ENCODE measurements at places on chromosomes 5 and 9.

GRCh38 chr5:160959804-160960203, 107.8 kb upstream of the ATP10B start:
- DNase-seq, result no peak

GRCh38 chr5:52771343-52772039, 16.2 kb upstream of the ITGA1 start:
- no peak for DNase-seq

DNA sequence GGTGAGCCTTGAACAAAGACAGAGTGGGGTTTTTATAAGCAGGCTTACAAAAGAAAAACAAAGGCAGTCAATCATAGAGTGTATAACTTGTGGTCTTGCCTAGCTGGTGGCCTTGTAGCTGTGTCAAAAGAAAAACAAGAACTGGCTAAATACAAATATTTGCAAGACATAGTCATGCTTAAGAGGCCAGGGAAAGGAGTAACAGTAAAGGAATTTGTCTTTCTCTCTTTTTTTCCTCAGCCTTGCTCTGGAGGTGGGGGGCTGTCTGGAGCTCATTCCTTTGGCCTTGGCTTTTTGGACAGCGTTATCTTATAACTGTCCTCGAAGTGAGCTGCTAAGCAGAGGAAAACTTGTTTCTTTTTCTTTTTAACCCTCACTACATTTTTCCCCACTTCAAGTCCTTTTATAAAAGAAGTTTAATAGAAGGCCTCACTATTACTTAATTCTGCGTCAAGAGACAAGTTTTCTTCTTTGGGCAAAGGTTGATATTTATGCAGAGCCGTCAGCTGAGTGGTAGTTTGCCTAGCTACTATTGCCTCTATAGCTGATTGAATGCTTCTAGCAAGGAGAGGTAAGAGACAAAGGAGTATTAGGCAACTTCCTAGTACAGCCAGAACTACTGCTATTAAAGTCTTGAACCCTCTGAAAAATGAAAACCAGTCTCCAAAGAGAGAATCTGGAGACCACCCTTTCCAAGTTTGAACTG, 14.3 kb downstream of the CEL start:
- no peak for DNase-seq

DNA sequence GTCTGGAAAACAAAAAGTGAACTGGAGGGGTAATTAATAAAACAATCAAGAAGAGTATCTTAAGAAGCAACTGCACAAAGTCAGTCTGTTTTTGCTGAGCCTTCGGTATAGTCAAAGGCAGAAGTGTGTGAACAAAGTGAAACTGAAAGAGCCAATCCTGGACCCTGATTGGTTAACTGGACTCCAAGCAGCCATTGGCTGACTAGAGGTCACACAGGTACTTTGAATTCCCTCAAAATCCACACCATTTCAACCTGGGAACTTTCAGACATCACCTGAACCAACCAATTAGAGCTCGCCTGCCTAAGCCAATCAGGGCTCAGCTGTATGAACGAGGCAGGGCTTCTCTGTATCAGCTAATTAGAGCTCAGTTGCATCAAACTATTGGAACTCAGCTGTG, 286.7 kb downstream of the TLE4 start:
- no peak for DNase-seq

- DNase-seq, result no peak
These were observed 90.2 kb downstream of the NSUN2 start for GRCh38 chr5:6542421-6543345.

- no peak for DNase-seq
These were observed 308.1 kb downstream of the LRRC70 start for GRCh38 chr5:62886603-62887315.

- peak; percentile 54 for DNase-seq
These were observed 10.6 kb downstream of the PRR7 start for GRCh38 chr5:177456976-177457851.

DNA sequence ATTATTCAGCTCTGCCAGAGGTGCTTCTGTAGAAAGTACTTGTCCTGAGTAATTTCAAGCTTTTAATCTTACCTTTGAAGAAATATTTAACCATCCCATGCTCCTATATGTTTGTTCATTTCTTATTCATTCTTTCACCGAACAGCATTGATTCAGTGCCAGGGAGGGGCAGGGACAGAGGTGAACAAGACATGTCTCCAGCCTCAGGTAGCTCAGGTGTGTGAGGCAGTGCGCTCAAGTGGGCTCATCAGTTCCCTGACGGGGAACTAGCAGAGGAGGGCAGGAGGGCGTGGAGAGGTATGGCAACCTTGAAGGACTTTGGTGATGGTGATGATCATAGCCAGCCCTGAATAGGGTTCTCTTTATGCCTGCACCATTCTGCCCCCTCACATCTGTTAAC, 25.9 kb downstream of the ERGIC1 start:
- no peak for DNase-seq

DNA sequence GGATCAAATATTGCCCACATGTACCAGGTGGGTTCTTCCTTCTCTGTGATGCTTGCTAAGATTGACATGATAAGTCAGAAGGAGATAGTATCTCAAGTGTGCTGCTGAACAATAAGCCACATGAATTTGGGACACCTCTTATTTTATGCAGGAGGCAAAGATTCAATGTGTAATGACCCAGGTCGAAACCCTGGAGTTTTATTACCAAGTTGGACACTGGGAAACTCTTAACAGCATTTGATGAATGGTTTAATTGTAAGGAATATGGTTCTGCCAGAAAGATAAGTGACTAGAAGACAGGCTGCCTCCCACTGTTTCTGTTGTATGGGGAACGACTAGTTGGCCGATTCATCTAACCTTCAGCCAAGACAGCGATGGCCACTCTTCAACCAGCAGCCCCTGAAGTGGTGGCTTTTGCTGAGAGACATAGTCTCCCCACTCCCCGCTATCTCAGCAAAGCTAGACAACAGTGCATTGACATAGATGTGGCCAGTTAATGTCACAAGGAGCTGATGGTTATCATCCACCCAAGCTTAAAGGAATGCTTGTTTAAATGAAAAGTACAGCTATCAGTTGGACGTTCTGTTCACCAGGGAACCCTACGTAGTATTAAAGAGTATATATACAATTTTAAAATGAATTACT, 407.7 kb downstream of the KDM4C start:
- DNase-seq, result no peak

- DNase-seq, result no peak
These were observed 161.3 kb downstream of the OLFM1 start for GRCh38 chr9:135248721-135249120.

GRCh38 chr9:134003237-134003636, 11.1 kb upstream of the VAV2 start:
- DNase-seq, result no peak

DNA sequence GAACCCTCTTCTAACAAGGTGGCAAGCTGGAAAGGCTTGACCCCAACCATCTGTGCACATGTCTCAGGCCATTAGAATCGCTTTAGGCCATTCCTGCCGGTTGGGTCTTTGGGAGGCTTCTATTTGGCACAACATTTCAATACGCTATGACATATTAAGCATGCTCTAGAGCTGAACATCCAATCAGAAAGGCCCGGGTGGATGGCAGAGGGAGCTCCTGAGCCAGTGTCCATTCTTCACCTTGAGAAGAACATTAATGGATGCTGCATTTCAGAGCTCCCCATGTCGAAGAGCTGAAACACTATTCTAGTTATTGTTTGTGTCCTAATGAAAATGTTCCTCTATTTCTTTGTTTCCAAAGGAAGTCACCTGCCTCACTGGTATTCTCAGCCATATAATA, 12.8 kb downstream of the SPATA9 start:
- DNase-seq, result no peak

DNA sequence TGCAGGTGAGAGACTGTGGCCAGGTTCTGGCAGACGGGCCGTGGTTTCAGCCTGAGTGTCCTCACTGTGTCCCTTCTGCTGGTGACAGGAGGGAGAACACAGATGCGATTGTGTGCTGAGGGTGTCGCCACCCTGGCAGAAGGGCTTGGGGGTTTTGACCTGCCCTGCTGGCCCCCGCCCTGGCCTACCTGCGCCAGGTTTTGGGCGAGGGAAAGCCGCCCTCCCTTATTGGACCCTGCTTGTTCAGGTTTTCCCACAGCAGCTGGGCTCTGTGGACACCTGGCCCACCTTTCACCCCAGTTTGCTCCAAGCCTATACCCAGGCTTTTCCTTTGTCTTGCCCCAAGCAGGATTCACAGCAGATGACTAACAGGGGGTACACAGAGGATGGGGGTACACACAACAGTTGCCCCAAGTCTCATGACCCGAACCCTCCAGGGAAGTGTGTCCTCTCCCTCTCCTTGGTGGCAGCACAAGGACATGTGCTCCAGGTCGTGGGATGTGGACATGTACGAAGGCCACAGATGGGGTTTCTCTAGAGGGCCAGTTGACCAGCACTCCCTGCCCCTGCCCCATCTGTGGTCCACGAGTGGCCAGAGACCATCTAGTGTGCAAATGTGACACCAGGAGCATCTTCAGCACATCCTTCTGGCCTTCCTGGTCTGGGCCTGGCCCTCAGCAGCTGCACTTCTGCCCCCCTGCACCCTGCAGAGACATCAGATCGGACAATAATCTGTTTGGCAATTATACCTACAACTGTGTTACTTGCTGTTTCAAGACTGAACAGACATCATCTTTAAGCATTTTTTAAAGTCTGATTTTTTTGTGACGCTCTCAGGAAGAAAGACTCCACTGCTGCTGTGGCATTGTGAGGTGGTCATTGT, 265.8 kb upstream of the IRX4 start:
- no peak for DNase-seq

- DNase-seq, result no peak
These were observed 21.0 kb upstream of the SCGB3A2 start for GRCh38 chr5:147857302-147858129.

DNA sequence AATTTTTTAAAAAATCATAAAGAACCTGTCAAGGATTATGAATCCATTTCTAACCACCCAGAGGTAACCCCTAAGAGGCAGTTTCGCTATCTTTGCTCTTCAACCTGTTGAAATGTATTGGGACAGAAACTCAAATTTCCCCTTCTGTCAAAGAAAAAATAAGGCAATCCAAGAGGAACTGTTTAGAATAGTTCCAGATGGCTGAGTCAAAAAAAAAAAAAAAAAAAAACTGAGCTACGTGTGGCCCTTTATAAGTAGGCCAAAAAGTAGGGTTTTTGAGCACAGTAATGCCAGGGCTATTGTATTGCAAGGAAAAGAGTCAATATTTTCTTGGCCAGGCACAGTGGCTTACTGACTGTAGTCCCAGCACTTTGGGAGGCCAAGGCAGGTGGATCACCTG, 94.9 kb downstream of the RAD23B start:
- DNase-seq, result no peak

- DNase-seq, result no peak
These were observed 13.6 kb downstream of the UBE2D2 start for GRCh38 chr5:139574641-139575312.

GRCh38 chr5:44943647-44944046, 134.9 kb downstream of the MRPS30 start:
- DNase-seq, result no peak

DNA sequence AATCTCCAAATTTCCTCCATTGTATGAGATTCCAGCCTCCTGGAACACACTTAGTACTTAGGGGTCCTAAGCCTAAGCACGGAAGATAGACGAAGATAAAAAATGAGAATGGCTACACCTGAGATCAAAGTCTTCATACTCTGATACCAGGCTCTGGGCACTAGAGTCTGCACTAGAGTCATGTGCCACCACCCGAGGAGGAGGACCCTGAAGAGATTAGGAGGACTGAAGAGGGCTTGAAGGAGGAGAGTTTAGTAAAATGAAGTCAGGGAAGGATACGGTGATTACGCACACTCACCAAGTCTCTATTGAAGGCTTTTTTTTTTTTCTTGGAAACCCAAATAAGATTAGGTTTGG, 573 bp upstream of the SPATA24 start:
- DNase-seq, result no peak

DNA sequence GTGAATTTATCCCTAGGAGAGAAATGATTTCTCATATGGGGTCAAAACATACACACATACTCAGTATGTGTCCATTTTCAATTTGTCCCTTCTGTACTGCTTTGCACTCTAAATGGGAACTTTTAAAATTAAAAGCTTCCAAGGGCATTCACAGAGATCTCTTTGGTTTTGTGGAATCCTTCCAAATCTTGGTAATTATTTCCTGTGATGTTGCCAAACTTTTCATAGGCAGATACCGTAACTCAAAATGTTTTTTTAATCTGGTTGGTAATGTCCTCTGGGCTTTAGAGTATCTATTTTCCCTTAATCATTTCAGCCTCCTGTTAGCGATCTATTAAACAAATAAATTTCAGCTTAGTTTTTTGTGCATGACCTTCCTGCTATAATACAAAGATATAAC, 282.4 kb downstream of the ARHGEF28 start:
- DNase-seq, result no peak

DNA sequence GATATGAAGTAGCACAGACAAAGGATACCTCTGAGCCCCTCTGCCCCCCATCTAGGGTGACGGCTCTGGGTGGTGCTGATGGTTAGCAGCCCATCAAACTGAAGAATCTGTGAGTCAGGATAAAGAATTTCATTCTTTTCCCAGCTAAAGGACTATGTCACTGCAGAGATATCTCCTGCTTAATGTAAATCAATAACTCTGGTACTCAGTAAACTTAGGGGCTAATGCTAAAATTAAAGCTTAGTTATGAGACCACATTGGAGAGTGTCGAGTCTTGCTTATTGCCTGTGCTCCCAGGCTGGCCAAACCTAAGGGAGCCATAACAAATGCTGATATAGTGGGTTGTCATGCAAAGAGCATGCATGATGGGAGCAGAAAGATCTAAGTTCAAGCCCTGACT, 25.6 kb upstream of the ACTBL2 start:
- DNase-seq, result no peak

GRCh38 chr9:131289301-131290035, at the start of gene PLPP7:
TSS of gene PLPP7 (plus strand) at chr9:131289723. CDS start at chr9:131289998, 275 bp downstream.
- no peak for DNase-seq

DNA sequence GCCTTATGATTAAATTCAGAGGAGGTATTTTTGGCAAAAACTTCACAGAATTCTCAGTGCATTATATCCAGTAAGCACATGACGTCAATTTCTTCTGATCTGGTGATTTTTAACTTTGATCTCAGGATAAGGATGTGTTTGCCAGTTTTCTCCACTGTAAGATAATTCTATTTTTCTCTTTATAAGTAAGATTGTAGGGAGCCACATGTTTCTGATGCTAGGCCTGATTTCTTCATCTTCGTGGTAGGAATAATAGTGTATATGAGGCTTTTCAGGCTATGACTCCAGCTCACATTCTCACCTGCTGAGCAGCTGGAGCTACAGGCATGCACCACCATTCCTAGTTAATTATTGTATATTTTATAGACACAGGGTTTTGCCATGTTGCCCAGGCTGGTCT, 32.1 kb upstream of the LMNB1 start:
- no peak for DNase-seq

DNA sequence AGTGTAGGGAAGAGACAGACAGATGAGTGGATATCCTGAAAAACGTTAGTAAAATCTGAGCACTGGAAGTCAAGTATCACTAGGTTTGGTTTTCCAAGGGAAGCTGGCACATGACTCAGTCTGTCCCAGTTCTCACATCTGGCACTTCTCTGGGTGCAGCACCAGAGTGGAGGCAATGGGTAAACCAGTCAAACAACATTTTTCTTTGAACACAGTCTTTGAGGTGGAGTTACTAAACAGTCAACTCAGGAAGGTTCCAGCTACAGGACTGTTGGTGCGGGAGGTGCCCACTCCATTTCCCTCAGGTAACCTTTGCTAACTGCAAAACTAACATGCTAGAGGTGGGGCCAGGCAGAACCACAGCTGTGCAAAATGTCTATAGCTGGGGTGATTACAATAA, 301.4 kb upstream of the RFX3 start:
- DNase-seq, result no peak

Data from effector memory CD4-positive, alpha-beta T cell (primary cell).